Activated gamma-delta T cell (primary cell): ENCODE measurements at places on chromosomes 2 and 18.

GRCh38 chr18:76913583-76913982 lies 91.2 kb downstream of the ZNF236 start:
- no peak for DNase-seq

GRCh38 chr2:187710791-187711521 lies 156.7 kb upstream of the TFPI start:
- DNase-seq, result no peak

DNA sequence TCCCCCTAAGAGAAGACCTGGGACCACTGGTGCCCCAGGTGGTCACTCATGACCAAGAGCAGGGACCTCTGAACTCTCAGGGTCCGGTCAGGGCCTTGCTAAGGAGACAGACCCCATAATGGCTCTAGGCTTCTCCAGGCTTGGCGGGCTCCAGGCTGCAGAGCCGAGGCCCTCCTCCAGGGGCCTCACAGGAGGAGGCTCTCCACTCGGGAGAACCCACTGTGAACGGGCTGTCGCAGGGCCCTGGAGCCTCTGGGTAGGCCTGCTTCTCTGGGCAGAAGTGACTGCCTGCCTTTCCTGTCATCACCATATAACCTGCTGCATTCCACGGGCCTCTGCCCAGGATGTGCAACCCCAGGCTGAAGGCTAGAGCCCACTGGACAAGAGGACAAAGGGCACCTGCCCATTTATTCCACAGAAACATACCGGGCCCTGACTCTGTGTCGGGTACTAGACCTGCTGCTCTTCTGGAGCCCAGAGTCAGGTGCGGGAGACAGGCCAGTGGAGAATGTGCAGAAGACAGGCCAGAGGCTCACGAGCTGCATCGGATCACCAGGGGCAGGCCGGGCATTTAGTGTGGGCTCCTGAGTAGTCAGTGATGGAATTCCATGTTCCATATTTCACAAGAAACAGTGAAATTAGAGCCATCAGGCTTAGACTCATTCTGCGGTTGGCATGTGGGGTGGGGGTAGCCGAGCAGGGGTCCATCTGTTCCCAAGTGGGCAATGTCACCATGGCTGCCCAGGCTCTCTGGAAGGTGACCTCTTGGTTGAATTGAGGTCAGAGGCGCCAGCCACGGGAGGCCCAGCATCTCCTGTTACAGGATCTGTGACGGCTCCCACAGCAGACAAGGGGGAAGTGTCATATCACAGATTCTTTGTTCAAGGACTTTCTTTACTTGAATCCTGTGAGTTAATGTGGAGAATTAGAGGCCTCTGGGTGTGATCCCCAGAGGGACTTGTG lies 220.8 kb downstream of the SH3RF3 start:
- DNase-seq, result no peak

GRCh38 chr2:55874338-55874737 lies 49.2 kb downstream of the EFEMP1 start:
- DNase-seq, result no peak

DNA sequence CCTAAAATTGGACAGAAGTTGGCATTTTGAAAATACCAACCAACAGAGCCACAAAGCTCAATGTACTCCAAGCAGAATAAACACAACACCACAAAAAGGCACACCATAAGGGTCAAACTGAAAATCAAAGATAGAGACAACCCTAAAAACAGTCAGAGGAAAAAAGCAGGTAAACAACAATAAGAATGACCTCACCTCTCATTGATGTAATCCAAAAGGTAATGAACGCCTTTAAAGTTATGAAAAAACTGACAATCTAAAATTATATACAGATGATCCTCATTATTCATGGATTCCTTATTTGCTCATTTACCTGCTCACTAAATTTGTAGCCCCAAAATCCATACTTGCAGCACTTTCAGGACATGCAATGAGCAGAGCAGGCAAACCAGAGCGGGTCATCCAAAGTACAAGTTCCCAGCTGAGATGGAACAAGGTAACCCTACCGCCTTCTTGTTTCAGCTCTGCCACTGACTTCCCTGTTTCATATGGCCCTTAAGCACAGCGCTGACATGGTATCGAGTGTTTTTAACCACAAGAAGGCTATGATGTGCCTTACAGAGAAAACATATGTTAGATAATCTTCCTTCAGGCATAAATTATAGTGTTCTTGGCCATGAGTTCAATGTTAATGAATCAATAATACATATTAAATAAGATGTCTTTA lies 17.0 kb downstream of the RTN4 start:
- no peak for DNase-seq

DNA sequence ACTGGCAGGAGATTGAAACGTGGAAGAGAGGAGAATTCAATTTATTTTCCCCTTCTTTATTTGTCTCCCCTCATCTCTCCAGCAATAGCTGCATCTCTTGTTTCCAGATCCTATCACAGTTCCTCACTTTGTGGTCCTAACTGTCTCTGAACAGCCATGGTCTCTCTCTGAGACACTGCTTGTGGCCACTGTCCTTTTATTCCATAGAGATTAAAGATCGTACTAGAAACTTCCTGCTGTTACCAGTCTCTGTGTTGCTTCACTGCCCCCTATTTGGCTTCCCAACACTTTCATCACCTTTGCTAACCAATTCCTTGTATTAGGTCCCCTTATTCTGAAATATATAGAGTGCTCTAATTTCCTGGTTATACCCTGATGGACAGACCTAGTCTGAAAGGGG lies 48.9 kb upstream of the CAVIN2 start:
- DNase-seq, result no peak

- DNase-seq, result no peak
Measured at GRCh38 chr2:239378021-239378917, 22.6 kb downstream of the HDAC4 start.

- no peak for DNase-seq
Measured at GRCh38 chr18:77115192-77115953, 17.2 kb downstream of the MBP start.

- no peak for DNase-seq
Measured at GRCh38 chr2:69390001-69390400, 3.0 kb upstream of the GFPT1 start.

GRCh38 chr18:7105268-7105667 lies 12.3 kb downstream of the LAMA1 start:
- DNase-seq, result no peak

DNA sequence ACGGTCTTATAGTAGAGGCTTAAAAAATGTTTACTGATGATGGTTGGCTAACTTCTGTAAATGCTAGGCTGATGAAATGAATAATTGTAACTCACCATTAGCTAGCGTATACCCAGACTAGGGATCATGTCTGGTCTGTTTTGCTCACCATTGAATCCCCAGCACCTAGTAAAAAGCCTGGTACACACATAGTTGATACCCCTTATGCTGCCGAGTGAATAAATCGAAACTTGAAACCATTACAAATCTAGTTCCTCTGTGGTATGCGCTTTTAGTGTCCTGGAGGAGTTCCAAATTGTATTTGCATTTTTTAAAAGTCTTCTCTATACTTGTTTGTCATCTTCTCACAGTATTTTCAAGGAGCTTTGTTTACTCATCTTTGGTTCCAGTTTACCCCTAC lies 1.3 kb downstream of the TAF1B start:
- no peak for DNase-seq

- no peak for DNase-seq
Measured at GRCh38 chr2:184834699-184835397, 236.5 kb downstream of the ZNF804A start.

DNA sequence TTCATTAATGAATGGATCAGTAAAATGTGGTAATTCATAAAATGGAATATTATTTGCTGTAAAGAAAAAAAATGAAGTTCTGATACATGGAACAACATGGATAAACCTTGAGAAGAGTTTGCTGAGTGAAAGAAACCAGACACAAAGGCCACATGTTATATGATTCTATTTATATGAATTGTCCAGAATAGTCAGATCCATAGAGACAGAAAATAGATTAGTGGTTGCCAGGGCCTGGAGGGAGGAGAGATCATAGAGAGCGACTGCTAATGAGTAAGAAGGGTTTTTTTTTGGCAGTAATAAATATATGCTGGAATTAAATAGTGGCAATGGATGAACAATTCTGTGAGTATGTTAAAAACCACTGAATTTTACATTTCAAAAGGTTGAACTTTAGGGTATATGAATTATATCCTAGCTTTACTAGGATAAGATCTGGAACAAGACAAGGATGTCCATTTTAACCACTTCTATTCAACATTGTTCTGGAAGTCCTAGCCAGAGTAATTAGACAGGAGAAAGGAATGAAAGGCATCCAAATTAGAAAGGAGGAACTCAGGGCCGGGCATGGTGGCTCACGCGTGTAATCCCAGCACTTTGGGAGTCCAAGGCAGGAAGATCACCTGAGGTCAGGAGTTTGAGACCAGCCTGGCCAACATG lies 48.8 kb downstream of the MAPRE2 start:
- no peak for DNase-seq

- DNase-seq, result no peak
Measured at GRCh38 chr2:26720322-26721114, 28.0 kb downstream of the KCNK3 start.

- DNase-seq, result no peak
Measured at GRCh38 chr2:30363406-30363805, 83.6 kb upstream of the LCLAT1 start.

GRCh38 chr2:15783489-15783888 lies 156.9 kb upstream of the MYCN start:
- no peak for DNase-seq
